ENCODE measurements at places on chromosomes 7 and 10.
A peak's percentile ranks its signal among the peaks of the same experiment; 100 is the strongest.

GRCh38 chr10:84846658-84847316, 518.4 kb downstream of the CCSER2 start:
- no peak for DNase-seq

DNA sequence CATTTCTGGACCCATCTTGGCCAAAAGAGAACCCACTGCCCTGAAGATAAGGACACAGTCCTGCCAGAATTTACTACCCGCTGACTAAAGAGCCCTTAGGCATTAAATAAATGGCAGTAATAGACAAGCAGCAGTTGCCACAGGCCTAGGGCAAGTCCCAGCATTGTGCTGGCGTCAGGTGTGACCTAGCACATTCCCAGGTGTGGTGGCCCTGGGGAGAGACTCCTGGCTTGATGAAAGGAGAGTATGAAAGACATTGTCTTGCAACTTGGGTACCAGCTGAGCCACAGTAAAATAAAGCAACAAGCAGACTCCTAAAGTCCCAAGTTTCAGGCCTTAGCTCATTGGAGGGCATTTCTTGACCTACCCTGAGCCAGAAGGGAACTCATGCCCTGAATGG, 715.7 kb upstream of the SORCS1 start:
- no peak for DNase-seq

DNA sequence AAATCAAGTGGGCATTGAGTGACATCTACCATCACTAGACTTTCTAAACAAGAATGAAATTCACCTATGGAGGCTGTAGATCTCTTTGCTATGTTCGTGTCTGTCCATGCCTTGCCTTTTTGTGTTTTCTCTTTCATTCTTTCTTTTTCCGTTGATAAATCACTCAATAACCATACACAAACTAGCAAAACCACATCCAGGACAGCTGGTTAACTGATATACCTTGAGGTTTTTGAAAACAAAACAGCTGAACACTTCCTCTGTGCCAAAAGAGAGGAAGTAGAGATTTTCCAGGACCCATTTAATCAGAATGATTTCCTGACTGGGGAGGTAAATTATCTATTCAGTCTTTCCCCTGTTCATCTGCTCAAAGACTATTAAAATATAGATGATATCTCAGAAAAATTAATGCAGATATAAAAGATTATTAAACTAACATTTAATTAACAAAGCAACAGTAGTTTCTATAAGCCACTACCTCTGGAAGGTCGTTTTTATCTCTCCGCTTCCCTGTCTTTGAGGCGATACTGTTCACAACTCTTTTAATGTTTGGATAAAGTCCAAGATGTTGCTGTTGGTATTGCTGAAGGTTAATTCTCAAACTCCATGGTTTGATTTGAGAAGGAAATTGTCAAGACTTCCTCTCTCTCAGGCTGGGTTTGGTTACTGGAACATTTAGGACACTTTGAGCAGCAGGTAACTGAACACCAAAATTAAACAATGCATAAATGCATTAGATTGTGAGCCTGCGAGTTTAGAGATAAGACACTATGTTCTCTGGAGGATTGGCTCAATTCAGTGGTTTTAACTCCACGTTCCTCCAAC, 24.4 kb upstream of the C10orf67 start:
- DNase-seq: peak; percentile 39

- DNase-seq: no peak
Observed at GRCh38 chr7:157155959-157156358, 17.2 kb downstream of the UBE3C start.

DNA sequence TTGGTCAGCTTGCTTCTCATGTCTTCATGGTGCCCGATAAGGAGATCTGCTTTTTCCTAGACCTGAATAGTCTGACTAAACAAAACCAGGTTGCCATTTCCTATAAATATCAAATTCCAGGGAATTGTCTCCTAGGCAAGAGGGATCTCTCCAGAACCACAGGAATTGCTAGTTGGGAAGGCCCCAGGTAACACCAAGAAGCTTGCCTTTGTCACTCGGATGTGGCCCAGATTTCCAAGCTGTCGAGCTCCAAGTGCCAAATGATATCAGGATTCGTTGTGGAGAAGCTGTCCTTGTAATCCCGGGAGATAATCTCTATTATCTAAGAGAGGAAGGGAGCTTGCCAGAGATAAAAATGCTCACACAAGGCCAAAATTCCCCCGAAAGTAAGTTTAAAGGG, 1288.5 kb upstream of the AUTS2 start:
- no peak for DNase-seq

GRCh38 chr10:66833861-66834260, 92.0 kb upstream of the LRRTM3 start:
- no peak for DNase-seq

DNA sequence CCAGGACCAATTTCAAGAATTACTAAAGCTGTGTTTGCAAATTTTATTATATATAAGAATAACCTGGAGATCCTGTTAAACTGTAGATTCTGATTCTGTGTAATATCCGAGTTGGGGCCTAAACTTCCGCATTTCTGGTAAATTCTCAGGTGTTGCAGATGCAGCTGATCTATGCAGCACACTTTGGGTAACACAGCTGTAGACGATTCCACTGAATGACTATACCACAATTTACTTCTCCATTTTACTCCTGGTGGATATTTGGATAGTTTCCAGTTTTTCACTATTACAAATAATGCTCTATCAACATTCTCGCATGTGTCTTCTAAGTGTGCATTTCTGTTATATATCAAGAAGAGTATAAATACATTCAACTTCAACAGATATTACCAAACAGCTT, 7.5 kb downstream of the GDI2 start:
- no peak for DNase-seq

- no peak for DNase-seq
Observed at GRCh38 chr7:105648561-105649401, 67.5 kb upstream of the EFCAB10 start.

- no peak for DNase-seq
Observed at GRCh38 chr10:131657318-131657984, 243.4 kb upstream of the PPP2R2D start.

DNA sequence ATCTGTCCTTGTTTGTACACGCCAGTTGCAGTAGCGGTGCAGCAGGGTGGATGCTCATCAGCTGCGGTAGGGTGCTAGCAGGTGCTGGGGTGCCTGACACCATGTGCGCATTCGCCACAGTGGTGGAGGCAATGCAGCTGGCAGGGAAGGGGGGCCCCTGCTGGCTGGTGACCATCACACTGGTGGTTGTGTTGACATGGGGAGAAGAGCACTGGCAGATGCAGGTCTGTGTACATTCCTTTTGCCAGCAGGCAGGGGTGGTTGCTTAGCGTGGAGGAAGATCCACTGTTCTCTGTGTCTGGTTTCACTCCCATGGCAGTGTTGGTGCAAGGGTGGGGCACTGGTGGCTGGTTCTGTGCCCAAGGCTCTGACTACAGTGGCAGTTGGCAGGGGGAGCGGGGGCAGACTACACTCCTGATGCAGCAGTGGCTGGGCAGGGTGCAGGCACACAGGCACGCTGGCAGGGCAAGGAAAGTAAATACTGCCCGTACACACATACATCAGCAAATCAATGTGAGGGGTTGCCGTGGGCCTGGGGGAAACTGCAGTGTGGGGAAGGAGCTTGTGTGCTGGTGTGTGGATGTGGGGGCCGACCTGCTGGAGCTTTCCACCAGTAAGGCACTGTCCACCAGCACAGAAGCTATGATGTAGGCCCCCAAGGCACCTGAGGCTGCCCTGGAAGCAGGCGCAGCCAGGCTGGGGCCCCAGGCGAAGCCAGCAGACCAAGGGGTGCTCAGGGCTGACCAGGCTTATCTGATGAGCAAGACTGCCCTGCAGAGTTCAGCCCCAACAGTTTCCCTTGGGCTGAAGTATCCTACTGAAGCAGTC, 87.2 kb upstream of the UNC5B start:
- DNase-seq: no peak

GRCh38 chr7:136130511-136131303, 153.5 kb upstream of the MTPN start:
- no peak for DNase-seq

- no peak for DNase-seq
Observed at GRCh38 chr7:45239486-45239885, 81.9 kb downstream of the RAMP3 start.

DNA sequence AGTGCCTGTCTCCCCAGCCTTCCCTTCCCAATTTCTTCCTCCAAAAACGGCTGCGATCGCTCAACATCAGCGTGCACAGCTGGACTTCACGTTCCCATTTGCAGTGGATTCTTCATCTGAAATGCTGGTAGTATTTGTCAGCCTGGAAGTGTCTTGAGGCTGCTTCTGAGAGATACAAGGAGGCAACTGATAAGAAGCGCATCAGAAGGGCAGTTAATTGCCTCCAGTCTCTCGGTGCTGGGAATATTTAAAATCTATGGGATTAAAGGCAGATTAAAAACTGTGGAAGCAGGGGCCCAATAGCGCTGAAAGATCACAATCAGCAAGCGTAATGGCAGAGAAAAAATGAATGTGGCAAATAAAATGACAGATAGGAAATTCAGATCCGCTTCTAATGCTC, 450.0 kb downstream of the GATA3 start:
- no peak for DNase-seq

GRCh38 chr7:13990984-13991790, 1.7 kb upstream of the ETV1 start:
- DNase-seq: no peak

DNA sequence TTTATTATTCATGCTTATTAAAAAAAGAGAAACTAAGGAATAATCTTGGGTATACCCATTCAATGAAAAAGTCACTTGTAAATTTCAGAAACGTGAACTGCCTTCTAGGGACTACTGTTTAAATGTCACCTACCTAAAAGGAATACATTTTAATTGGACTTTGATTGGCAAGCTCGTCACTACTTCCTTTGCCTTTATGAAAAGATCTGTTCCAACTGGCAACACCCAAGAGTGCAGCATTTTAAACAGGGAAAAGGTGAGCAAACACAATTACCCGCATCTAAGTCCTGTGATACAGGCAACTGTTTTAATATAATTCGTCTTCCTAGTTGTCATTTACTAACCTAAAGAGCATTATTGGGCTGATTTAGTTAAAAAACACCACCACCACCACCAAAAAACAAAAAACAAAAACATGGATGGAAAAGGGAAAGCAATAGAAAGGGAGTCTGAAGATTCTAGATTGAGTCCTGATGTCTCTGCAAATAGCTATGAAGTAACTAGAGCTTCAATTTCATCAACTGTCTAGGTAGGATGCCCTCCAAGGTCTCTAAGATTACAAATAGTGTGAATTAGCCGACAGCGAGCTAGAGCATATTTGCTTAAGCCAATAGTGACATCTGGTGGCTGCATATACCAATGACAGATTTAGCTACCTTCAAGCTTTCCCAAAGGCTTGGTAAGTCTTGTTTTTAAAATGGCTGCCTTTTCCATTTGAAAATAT, 33.8 kb upstream of the ICA1 start:
- peak; percentile 47 for DNase-seq

DNA sequence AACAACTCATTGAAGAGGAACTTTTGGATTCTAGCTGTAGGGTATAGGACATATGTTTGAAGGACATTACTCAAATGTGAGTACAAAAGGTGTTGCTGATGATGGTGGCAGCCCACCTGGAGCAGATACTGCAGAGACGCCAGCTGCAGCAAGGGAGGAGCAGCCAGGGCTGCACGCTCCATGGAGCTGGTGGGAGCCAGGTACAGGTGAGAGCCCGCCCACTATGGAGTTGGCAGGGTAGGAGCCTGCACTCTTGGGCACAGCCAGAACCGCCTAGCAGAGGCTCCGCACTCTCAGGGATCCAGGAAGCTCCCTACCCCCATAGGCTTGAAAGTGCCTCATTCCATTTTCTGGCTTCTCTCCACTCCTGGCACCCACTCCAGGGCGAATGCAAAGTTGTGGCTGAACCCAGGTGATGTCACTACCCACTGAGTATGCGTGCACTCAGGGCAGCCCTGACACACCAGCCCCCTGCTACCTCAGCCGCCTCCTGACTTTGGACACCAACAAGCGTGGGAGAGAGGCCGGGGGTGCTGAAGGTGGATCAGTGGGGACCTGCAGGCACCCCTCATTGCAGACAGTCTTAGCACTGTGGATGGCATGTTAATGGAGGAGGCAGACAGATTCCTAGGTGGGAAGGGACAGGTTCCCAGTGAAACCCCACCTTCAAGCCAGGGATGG, 761.1 kb downstream of the IPMK start:
- DNase-seq: no peak

- DNase-seq: no peak
Observed at GRCh38 chr10:60942134-60942787, 1.7 kb downstream of the RHOBTB1 start.

GRCh38 chr10:21087476-21087875, 190.4 kb upstream of the NEBL start:
- no peak for DNase-seq

DNA sequence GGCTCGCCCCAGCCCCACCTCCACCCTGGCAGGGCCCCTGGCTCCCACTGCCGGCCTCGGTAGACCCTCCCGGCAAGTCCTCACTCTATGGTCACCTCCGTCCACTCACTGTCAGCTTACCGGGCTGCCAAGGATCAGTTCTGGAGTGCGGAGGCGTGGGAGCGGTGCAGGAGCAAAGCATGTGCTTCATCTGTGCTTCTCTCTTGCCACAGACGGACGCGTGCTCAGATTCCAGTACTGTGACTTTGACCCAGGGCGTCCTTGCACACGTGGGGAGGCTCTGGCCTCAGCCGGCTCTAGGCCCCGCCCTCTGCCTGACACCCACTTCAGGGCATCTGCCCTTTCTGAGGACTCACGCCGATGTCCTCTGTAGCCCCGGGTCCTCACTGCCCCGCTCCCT, 547.5 kb upstream of the FOXK1 start:
- no peak for DNase-seq

- DNase-seq: no peak
Observed at GRCh38 chr7:147809786-147810185, 780.8 kb upstream of the C7orf33 start.

DNA sequence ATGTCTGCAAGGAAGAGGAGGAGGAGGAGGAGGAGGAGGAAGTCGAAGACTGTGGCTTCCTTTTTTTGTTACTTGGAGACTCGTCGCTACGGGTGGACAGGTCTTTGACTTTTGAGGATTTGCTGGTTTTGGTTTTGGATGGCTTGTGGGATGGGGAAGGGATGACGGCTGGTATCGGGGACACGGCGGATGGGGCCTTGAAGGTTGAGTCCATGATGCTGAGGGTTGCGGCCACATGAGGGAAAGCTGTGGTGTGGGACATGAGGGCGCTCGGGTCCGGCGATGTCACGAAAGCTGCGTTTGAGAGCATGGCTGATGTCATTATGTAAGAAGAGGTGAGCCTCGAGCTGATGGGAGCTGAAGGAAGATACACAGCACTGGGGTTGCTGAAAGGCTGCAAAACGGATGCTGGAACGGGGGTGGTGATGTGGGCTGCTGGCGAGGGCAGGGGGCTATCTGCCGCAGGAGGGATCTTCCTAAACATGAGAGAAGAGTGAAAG, 33.1 kb upstream of the EFCAB10 start:
- DNase-seq: no peak

DNA sequence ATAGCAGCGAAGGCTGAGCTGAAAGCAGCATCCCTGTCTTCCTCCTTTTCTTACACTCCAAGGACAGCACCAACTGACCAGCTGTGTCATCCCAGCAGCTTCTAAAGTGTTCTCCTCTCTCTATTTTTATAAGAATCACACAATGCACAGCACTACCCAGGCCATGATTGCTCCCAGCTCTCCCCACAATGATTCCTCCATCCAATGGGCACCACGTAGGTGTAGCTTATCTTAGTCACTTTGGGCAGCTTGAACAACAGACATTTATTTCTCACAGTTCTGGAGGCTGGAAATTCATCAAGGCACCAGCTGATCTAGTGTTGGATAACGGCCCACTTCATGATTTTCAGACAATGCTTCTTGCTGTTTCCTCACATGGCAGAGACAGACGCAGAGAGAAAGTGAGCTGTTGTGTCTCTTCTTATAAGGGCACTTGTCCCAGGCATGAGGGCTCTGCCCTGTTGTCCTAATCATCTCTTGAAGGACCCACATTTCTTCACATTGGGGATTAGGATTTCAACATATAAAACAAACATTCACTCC, 92.0 kb upstream of the CDC14C start:
- no peak for DNase-seq

All from DND-41 (cell line).